Activated T-helper 1 cell treated with Interleukin-2 at 50 U/mL for 16 hours (primary cell): ENCODE measurements at places on chromosomes 2 and 18.

DNA sequence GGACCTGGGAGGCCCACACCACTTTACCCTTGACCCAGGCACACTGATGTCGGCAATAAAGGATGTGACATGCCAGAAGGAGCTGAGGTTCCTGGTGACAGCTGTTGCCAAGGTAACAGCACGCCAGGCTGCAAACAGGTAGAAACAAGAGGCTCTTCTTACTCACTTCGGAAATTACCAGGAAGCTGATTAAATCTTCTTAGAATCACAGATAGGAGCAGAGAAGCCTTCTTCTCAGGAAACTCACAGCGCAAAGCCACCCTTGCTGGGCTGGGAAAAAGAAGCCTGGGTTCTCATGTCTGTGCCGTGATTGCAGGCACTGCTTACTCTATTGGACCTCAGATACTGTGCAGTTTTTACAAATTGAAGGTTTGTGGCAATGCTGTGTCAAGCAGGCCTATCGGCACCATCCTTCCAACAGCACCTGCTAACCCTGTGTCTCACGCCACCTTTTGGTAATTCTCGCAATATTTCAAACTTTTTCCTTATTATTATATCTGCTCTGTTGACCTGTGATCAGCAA is 61.0 kb upstream of the TAF1B start:
- peak; percentile 59 for DNase-seq

DNA sequence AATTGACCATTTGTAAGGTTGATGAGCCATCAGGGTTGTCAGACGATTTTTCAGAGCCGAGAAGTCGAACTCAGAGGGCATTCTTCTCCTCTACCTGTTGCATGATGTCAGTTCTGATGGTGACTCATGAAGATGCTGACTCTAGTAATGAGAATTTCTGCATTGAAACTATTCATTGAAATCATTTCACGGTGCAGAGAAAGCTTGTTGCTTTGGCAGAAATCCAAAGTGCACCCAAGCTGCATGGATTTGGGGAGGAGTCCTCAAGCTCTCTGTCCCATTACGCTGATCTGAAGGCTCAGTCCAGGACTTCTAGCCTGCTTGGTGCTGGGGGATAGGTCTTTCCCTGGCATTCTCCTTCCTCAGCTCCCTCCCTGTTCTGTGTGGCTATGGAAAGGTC is 125.7 kb upstream of the PXDN start:
- DNase-seq = no peak

GRCh38 chr2:181675254-181675653 is 5.1 kb downstream of the NEUROD1 start:
- no peak for DNase-seq

GRCh38 chr2:64514008-64514407 is 10.1 kb upstream of the AFTPH start:
- DNase-seq = no peak

DNA sequence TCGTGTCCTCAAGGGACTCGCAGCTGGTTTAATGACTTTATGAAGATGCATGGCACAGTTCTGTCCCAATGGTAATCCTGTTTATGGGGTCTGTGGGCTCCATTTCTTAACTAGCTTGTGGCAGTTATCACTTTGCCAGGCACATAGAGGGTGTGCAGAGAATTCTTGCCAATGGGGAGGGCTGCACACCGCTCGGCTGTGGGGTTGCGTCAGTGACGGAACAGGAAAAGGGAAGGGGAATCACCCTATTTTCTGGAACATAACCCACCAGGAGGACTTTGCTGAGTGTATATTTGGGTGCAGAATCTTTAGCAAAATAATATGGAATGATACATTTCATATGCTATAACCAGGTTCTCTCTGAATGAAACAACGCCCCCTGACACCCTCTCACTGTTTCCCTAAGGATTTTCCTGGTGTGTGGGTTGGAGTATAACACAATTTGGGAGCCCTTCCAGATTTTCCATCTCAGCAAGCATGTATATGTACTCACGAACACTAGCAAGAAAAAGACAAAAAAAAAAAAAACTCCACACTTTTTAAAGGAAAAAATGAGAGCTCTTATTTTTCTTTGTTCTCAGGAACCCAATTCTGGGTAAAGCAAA is 43.9 kb upstream of the TRIB2 start:
- no peak for DNase-seq

DNA sequence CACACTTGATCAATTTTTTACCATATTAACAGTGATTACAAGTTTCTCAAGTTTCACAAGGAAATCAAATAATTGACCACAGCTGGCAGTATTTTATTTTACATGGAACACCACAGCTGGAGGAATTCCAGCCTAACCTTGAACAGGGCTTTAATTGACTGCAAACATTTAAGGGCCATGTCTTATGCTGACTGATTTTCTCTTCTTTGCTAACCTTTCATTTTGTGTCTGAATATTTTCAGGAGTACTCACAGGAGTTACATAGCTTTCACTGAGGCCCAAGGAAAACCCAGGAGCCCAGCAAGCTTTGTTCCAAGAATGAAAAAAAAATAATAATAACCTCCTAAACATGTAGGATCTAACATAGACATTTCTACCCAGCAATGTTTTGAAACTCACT is 49.6 kb downstream of the FRZB start:
- DNase-seq = no peak

GRCh38 chr18:60471652-60472051 is 99.1 kb upstream of the MC4R start:
- DNase-seq = no peak

DNA sequence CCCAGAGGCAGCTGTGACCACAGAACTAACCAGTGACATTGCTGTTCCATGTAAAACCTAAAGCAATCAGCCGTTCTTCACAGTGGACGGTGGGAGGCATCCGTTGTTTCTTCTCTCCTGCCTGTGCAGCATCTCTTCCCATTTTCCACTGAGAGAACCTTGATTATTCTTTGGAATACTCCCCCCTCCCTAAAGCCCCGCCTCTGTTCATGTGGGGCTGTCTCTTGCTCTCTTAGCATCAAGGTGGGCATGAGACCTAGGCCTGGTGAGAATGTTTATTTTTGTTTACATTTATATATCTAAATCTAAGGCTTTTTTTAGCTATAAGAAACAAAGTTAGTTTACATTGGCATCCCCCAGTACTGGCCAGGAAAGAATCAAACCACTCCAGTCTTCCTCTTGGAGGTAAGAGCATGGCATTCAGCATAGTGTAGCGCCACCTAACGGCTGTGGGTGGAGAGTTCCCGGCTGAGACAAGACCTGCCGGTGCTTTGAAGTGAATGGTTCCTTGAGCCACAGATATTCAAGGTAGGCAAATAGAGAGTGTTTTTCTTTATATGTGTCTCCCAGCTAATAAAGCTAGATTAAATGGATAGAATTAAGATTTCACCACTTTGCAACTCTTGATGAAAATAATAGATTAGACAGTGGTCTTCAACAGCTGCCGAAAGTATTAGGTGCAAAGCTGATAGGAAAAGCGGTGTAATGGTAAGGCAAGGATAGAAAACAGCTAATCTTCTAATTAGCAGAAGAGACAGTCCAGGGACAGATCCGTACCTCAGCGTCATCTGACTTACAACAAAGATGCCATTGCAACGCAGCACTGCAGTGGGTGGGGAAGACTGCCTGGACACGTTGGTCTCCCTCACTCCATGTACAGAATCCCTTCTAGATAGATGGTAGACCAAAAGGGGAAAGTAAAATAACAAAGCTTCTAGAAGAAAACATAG is 219.6 kb upstream of the RAB12 start:
- DNase-seq = no peak

GRCh38 chr2:120465989-120466703 is 120.2 kb downstream of the INHBB start:
- DNase-seq = no peak

DNA sequence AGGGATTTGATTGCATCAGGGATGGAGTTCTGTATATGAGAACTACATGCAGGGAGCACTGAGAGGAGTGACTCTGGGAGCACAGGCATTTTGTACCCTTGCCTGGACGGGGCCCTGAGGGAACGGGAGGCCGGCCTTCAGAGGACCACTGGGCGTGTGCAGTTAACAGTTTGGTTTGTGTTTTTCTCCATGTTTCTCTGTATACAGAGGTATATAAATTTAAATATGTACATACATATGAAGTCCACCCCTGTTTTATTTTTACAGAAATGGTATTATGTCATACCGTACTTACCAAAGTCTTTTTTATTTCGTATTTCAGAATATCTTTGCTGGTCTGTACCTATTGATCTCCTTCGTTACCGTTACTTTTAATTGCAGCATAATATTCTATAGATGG is 111.3 kb downstream of the PTPRM start:
- no peak for DNase-seq

DNA sequence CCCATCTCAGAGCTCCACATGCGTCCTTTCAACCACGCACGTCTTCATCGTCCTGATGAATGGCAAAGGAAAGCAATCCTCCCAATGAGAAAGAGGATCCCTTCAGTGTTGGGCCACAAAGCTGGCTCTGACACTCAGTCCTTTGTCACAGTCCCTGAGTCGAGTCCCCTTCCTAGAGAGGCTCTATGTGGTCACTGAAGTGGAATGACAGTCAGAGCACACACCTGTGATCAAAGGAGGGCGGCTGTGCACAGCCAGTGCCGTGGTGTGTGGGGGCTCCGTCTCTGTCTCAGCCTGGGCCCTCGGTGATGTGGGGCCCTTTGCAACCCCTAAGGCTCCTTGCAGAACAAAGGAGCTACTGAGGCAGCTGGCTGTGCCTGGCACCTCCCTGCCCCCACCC is 157.3 kb upstream of the APCDD1 start:
- no peak for DNase-seq

GRCh38 chr2:166762746-166763145 is 125.5 kb upstream of the XIRP2 start:
- DNase-seq = no peak

DNA sequence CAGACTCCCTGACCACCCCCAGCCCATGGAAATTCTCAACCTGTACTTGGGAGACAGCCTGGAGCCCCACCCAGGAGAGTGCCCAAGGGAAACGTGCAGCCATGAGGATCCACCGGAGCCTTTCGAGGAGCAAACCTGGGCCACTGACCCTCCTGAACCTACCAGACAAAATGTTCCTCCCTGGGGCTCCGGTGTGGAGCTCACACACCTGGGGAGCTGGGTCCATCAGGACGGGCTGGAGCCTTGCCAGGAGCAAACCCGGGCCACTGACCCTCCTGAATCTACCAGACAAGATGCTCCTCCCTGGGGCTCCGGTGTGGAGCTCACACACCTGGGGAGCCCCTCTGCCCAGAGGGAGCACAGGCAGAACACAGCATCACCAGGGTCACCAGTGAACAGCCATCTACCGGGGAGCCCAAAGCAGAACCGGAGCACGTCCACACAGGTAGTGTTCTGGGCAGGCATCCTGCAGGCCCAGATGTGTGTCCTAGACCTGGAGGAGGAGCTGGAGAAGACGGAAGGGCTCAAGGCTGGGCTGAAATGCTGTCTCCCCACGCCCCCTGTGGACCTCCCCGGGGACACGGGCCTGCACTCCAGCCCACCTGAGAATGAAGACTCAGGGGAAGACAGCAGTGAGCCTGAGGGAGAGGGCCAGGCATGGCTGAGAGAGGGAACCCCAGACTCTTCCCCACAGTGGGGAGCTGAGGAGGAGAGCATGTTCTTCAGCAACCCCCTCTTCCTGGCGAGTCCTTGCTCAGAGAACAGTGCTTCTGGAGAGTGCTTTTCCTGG is 8.9 kb downstream of the PSD4 start:
- DNase-seq = no peak

DNA sequence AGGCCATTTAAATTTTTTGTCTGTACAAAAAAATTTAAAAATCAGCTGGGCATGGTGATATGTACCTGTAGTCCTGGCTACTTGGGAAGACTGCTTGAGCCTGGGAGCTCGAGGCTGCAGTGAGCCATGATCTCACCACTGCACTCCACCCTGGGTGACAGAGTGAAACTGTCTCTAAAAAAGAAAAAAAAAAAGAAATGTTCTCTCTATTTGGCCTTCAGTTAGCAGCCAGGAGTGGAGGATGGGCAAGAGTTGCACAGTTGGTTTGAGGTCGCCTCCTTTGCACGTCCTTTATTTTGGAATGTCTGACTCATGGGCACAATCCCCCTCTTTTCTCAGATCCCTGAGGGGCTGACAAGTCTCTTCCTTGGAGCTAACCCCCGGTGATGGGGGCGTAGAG is 26.3 kb downstream of the ITM2C start:
- DNase-seq = no peak

DNA sequence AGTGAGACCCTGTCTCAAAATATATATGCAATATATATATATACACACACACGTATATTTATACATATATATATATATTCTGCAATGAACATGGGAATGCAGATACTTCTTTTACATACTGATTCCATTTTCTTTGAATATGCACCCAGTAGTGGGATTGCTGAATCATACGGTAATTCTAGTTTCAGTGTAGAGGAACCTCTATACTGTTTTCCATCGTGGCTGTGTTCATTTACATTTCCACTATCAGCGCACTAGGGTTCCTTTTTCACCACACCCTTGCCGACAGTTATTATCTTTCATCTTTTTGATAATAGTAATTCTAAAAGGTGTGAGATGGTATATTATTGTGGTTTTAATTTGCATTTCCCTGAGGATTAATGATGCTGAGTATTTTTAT is 52.3 kb upstream of the SLC39A10 start:
- no peak for DNase-seq

DNA sequence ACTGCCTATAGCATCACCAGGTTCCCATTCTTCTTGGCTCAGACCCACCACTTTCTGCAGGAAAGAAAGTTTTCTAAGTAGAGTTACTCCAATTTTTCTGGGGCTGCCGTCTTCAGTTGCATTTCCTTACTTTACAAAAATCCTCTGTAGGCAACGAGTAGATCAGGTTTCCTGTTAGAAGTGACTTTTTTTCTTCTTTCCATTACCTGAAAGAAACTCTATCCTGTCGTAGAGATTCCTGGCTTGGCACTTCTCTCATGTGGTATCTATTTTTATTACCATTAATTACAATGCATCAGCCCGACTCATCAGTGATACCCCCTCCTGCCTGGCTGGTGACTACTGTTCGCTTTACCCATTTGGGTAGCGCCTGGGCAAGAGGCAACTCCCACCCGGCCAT is 5.6 kb upstream of the SIX2 start:
- DNase-seq = no peak

DNA sequence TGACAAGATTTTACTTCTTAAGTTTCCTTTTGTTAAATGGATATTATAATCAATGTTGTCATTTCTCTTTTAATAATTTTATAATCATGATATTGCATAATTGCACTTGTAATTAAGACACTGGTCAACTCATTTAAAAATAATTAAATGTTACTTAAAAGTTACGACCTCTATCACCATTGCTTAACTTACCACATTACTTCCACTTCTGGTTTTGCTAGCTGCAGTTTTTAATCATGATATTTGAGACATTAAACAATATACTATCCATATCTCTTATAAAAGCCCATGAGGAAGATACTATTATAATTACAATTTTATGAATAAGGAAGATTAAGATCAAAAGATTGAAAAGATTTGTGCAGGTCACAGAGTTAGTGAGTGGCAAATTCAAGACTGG is 502.0 kb downstream of the RNF144A start:
- DNase-seq = no peak
